ENCODE measurements at places on chromosomes 6 and 20. TPM values are rescaled to one million over a fixed set of nuclear protein-coding genes. Genes with fewer than 3 reads are reported as not detected.

DNA sequence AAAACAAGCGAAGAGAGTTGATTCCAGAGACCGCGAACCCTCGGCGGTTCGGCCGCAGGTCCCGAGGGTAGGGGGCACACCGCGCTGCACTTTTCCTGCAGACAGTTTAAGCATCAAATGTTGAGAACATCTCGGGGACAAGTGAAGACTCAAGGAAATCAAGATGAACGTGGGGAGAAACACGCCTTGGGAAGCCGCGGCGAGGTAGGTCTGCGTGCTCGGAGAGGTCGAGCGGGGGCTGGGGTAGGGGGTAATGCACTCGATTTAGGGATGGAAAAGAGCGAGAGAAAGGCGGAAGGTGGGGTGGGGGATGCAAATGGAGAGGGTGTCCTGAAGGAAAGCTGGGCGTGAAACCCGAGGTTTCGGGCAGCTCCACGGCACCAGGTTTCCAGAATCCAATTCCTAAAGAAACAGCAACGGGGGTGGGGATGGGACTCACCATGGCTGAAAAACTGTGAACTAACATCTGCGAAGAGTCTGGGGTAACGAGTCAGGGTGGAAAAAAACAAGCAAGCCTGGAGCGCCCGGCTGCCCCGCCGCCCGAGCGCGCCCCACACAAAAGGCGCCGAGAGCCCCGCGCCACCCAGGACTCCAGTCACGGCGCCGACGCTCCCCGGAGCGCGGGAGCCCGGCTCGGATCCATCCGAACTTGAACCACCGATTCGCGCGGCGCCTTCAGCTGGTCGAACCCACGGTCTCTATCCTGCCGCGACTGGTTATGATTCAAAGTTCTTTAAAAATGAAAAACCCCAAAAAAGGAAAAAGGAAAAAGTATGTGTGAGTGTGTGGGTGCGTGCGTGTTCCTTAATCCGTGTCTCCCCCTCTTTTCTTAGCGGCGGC, 3.5 kb downstream of the TFAP2A start:
- DNase-seq, result no peak

- no peak for DNase-seq
Measured at GRCh38 chr6:40256831-40257230, 322.6 kb upstream of the MOCS1 start.

DNA sequence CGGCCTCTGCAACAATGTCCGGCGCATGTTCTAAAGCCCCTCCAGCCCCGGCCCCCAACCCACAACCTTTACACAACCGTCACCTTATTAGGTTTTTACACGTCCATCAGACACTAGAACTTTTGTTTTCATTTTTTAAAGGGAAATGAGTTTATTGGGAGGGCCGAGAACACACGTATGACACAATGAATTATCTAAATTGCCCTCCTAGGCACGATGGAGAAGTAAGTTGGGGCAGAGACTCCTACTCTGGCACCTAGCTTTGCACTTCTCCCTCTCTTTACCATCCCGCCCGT, 1.2 kb upstream of the DLL1 start:
- no peak for DNase-seq

DNA sequence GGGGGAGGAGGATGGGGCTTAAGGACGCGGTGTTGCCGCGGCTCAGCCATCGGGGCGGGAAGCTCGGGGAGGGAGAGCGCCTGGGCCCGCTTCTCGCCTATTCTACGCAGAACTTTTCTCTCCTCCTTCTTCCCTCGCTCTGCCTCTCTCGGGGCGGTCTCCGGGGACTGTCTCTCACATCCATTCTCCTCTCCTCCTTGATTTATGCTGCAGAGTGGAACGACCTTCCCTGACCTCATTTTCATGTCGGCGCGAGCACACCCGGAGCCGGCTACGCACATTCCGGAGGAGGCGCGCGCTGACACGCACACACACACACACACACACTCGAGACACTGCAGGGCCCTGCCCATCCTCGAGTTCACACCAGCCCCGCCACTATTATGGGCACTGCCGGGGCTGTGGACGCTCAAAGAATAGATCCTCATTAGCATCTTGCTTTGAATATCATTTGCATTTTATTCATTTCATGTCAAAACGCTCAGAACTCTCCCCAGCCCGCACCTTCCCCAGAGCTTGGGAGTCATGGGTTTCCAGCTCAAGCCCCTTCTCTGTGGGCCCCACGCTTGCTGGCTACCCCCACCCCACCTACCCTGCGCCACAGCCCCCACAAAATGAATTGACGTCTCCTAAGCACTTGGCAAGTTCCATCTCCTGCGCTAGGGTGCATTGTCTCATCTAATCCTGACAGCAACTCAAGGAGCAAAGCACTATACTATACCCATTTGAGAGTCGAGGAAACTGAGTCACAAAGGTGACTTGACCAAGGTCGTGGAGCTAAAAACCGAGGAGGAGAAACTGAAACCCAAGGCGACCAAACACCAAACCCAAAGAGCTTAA, 36.8 kb downstream of the NCR2 start:
- no peak for DNase-seq

DNA sequence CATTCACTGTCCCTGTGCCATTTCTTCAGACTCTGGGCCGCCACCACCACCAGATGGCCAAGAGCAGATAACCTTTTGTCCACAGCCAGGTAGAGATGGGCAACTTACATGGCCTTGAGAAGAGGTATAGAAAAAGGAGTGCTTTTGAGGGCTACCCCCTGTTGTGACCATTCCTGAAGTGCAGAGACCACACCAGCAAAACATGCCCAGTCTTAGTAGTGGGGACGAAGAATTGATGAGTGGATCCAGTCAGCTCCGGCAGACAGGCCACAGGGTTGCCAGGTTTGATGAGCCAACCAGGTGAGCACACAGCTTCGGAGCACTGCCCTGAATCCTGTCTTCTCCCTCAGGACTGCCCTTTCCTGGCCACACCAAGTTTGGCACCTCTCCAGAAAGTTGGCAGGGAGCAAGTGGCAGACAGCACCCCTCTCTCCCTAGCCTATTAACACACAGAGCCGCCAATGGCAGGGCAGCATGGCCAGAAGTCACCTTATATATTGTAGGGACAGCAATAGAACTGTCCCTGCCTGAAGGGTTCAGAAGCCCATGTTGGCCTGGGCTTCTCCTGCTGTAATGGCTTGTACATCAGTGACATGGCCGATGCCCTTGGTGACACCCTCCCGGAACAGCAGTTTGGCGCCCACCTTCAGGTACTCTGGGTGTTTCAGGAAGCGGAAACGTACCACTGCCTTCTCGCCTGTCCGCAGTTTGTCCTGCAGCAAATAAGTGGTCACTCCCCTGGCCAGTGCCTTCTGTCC, 7.8 kb downstream of the GTPBP2 start:
- DNase-seq, result no peak

DNA sequence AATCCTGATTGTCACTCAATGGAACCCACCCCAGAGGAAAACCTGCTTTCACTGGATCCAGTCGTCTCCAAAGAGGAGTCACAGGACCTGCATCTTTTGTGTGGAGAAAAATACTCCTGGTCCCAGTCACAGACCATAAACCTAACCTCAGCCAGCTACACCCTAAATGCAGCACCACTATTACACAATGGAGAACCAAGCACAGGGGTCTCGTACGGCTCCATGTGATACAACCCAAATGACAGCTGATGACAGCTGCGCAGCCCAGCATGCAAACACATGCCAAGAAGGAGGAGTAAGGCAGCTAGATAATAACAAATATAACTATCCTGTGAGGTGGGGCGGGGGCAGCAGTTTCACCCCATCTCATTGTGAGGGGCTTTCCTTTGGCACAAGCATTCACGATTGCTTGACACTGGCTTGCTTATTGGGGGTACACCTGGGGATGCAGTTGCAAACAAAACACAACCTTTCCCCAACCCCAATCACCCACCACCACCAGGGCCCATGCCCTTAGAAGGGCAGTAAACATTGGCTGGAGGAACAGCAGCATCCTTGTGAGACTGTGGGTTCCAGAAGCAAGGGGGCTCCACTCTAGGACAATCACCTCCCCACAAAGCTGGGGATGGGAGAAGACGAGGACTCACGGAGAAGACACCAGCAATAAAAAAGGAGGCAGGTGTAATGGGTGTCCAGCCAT, 51.5 kb downstream of the TRERF1 start:
- no peak for DNase-seq

DNA sequence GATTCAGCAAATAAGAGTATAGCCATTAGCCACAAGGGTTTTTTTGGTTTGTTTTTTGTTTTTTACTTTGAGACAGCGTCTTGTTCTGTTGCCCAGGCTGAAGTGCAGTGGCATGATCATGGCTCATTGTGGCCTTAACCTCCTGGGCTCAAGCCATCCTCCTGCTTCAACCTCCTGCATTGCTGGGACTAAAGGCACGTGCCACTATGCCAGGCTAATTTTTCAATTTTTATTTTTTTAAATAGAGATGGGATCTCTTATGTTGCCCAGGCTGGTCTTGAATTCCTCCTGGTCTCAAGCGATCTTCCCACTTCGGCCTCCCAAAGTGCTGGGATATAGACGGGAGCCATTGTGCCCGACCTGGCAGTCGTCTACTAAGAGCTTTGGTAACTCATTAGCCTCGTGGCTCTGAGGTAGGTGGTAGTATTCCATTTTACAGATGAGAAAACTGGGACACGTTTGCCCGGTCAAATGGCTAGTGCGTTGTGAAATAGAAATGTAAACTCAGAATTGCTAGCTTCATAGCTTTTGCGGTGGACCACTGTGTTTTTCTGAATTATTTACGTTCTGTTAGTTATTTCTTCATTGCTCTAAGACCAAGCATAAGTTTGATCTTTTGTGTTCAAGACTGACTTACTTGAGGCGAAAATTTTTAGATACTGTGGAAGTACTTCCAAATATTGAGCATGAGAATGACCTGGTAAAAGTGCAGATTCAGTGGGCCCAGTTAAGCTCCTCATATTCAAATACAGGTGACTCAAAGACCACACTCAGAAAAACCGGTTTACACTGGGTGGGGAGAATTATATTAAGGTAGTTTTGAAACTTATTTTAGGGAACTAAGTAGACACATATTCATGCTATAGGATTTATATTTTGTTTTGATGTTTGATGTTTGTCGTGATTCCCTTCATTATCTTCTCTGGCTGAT, 2.1 kb downstream of the PANK2 start:
- DNase-seq, result no peak

DNA sequence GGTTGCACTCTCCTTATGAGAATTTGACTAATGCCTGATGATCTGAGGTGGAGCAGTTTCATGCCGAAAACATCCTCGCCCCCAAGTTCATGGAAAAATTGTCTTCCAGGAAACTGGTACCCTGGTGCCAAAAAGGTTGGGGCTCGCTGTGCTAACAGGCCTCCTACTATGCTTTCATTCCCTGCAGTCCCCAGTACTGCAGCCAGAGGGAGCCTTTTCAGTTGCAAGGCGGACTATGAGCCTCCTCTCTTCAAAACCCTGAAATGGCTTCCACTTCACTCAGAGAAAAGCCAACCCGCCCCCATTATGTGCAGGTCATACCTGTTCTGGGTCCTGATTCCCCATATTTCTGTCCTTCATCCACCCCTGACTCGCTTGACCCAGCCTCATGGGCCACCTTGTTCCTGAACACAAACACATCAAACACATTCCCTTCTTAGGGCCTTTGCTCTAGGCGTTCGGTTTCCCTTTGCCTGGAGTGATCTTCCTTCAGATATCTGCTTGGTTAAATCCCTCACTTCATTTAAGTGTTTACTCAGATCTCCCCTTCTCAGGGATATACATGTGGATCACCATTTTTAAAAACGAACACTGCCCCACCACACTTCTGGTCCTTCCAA, 173.7 kb downstream of the PHACTR1 start:
- no peak for DNase-seq

DNA sequence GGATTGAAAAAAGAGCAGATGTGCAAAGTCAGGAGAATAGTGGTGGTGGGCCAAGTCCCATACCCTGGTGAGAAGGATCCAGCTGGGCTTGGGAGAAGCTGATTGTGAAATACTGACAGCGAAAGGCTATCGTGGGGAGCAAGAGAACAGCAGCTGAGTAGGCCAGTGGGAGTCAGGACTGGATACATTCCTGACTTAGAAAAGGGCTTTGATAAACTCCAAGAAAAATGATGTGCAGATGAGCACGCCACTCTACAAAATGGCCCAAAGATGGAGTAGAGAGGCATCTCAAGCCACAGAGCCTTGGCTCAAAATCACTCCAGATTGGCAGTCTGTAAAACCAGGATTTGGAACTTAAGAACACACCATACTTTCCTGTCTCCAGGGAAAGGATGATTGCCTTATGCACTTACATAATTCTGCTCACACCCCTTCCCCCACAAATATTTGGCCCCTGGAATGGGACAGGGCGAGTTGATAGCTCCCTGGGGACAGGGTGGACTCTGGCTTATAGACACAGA, 578.7 kb downstream of the MAFB start:
- no peak for DNase-seq

DNA sequence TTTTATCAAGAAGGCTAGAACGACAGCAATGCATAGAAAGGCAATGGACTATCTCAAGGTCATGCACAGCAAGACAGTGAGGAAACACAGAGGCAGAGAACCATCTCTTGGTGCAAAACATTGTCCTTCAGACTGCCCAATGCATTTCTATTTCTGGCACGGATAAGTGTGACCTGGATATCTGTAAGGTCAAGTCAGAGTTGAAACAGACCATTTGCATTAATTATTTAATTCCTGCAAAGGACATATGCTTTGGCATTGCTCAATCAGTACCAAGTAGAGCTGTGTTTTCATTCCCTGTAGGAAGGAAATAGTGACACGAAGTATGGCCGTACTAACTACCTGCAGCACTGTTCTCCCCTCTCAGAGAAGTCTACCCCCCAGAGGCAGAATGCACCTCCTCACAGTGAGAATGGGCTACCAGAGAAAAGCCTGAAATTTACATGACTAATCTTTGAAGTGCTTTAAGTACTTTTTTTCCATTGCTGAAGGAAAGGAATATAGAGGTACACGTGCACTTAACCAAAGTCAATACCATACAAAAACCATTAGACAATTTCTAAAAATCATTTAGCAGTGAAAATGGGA, 32.1 kb upstream of the GSTA4 start:
- DNase-seq, result no peak

The VSX1 gene
- total RNA-seq, result not detected

The SLC17A9 gene
- total RNA-seq, result 2.9 TPM

The LY6G6F gene
- not detected for total RNA-seq

The HEY2 gene
- 0.79 TPM for total RNA-seq

The TBP gene
- 13.7 TPM for total RNA-seq
